Stimulated activated CD4-positive, alpha-beta T cell treated with anti-CD3 and anti-CD28 coated beads, Interleukin-4, amount 100 ng/mL, for 4 hours (primary cell): ENCODE measurements at places on chromosomes 4 and X.

GRCh38 chr4:109414938-109415337 lies 18.7 kb upstream of the SEC24B start:
- DNase-seq = no peak

GRCh38 chr4:173450281-173450680 lies 51.4 kb upstream of the SCRG1 start:
- DNase-seq = no peak

GRCh38 chr4:40170588-40170987 lies 26.2 kb upstream of the RHOH start:
- DNase-seq = no peak

DNA sequence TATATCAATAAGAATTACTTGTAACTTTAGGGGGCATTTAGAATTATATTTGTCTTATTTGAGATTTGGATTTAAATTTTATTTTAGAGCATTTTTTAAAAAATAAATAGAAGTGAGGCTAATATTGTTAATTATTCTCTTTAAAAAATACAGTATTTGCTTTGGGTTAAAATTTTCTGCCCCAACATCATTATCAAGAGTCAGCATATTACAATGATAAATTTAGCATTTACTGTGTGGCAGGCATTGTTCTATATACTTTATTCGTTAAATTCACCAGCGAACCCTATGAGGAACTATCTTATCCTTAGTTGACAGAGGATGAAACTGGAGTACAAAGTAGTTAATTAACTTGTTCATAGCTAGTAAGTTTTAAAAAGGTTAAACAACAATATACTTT lies 34.0 kb downstream of the UBE2K start:
- no peak for DNase-seq

- DNase-seq = no peak
These were observed 14.4 kb downstream of the ADH1A start for GRCh38 chr4:99276417-99276816.

DNA sequence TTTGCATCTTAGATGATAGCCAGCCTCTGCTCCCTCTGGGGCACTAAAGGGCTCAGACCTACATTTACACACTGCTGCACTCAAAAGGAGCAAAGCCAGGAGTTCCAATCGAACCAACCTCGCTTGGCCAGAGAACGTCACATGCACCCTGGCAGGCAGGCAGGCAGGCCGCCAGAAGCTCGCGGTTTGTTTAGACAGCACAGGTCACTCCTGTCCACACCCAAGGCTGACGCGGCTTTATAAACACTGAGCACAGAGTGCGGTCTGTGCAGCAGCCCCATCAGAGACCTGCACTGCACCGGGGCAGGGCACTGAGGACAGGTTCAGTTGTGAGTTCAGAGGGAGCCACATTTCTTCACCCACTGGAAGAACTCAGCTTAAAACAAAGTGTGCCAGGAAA lies 143.9 kb downstream of the BCOR start:
- DNase-seq = no peak

DNA sequence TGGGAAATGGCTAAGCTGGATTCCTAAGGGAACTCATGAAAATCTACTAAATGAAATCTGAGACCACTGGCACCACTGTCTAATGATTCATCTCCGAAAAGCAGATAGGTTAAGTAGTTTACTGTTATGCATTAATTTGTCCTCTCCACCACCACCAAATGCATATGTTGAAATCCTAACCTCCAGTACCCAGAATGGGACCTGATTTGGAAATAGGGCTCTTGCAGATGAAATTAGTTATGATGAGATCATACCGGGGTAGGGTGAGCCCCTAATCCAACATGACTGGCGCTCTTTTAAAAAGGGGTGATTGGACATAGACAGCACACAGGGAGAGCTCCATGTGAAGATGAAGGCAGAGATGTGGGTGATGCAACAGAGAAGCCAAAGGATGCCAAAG lies 124.9 kb upstream of the GUCY1A1 start:
- no peak for DNase-seq

DNA sequence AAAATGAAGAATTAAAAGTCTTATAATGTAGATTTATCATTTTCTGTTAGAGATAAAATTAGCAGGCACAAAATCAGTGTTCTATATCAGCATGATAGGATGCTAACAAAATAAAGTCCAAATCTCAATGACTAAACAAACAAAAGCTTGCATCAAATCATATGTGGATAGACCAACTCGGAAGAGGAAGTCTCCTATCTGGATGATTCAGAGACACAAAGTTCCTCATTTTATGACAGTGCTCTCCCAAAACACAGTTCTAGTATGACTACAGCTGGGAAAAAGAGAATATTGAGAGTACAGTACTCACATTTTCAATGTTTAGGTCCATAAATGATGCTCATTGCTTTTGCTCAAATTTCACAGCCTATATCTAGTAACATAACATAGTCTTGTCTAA lies 376.1 kb upstream of the CTSO start:
- DNase-seq = no peak

- DNase-seq = no peak
These were observed 173.1 kb upstream of the VCX3A start for GRCh38 chrX:6708041-6708440.

DNA sequence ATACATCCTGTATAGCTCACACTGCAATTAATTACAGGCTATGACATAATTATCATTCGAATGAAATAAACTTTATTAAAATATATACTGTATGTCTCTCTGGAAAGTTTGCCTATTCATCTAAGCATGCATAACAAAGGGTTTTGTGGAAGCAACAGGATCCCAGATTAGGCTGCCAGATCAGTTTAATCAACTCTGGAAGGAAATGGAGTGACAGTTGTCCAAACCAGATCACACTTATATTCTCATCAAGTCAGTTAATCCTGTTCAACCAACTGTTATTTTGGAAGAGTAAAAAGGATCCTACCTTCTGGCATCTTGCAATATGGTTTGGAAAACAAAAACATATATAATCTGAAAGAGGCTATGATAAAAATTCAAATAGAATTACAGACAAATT lies 312.2 kb downstream of the FAT4 start:
- DNase-seq = no peak
